ENCODE measurements at places on chromosomes 5 and 9.

DNA sequence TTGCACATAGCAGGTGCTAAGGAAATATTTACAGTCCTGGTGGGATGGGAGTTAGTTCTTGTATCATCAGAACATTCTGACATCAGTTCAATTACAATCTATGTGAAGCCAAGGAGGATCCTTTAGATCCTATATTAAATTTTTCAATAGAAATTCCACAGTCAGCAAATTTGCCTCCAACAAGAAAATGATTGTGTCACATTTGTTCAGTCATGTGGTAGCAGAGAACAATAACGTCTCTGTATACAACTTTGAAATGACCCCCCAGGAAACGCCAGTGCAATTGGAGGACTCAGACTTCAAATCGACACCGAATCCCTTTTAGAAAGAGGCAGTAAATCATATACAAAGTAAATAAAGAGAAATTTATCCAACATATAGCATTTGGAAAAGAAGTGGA lies 392.1 kb downstream of the DTWD2 start:
- DNase-seq: no peak

- DNase-seq: no peak
Measured at GRCh38 chr5:123429993-123430392, 6.8 kb upstream of the CEP120 start.

DNA sequence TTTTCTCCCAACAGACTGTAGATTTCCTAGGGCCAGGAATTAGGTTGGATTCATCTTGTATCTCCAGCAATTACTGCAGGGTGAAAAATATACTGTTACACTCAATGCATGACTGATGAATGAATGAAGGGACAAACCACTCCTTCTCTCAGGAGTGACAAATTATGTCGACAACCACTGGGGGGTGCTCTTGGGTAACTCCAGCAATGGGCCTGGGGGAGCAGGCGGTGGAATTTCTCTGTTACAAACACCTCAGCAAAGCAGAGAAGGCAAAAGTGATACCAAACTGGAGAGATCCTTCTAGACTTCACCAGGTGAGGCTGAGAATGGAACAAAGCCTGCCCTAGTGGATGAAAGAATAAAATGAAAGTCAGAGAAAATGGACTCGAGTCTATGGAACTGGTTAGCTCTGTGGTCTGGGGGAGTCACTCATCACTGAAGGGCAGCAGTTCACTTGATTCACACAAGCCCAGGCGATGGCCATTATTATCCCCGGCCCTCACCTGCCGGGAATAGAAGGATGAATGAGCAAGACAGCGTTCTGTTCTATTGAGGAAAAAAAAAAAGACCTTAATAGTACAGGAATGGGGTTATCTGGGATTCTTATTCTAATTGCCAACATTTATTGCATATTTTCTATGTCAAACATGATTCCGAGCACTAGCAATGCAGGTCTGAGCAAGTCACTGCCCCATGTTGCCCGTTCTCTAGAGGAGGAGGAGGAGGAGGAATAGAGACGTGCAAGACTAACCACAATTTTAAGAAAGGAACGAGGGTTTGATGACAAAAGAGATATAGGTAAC lies 341.1 kb downstream of the ASTN2 start:
- no peak for DNase-seq

DNA sequence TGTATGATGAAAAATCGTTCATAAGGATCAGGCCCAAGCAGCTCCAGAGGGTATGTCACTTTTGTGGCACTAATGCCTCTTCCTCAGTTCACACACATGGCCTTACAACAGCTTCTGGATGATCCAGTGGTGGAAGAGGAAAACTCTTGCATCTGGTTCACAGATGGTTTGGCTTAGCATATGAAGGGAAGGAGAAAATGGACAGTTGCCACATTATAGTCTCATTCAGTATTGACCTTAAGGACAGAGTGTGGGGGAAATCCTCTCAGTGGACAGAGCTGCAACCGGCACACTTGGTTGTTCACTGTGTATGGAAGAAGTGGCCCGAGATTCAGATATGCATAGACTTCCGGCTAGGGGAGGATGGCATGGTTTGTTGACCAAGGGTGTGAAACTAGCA lies 22.8 kb downstream of the C9orf57 start:
- DNase-seq: no peak

- DNase-seq: no peak
Measured at GRCh38 chr9:91694081-91694870, 255.8 kb downstream of the ROR2 start.

DNA sequence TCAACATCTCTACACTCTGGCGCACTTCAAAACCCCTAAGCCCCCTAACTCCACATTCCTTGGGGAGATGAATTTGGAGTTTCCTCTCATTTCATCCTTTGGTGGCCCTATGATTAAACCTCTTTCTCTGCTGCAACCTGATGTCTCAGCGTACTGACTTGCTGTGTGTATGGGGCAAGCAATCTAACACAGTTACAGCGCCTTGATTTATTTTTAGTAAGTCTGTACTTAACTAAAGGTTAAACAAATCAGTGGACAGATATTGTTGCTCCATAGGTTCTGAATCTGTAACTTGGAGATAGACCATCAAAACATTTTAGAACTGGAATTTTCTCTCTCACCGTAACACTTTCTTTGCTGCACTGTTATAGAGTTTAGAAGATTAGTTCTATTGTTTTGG lies 452.8 kb downstream of the IRX1 start:
- no peak for DNase-seq

Measured in activated T-cell treated with anti-CD3 and anti-CD28 coated beads for 4 hours (primary cell).